Spleen (tissue), 13 donors: ENCODE measurements at places on chromosomes 3 and 15. TPM values are rescaled to one million over a fixed set of nuclear protein-coding genes. Genes with fewer than 3 reads are reported as not detected.
A peak's percentile ranks its signal among the peaks of the same experiment; 100 is the strongest.

GRCh38 chr3:146605106-146605505 lies at the start of gene PLSCR5:
TSS of gene PLSCR5 (minus strand) at chr3:146605346. CDS start at chr3:146605212, 134 bp downstream.
- no peak for DNase-seq

DNA sequence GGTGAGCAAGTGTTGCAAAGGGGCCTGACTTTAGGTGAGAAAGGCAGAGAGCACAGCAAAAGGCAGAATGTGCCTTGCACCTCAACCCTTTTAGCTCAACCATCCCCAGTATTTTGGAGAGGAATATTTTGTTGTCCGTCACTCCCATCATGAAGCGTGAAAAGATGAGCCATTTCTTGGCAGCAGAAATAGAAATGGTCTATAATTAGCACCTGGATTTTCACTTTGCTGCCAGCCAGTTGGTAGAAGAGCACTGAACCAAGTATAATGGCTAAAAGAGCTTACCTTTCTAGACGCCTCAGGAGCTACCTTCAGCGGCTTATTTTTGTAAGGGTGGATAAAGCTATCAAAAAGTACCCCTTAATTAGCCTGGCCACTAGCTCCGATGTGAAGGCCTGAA lies 406.7 kb downstream of the OCA2 start:
- no peak for DNase-seq

Gene MYRIP
- 17.3 TPM for total RNA-seq

DNA sequence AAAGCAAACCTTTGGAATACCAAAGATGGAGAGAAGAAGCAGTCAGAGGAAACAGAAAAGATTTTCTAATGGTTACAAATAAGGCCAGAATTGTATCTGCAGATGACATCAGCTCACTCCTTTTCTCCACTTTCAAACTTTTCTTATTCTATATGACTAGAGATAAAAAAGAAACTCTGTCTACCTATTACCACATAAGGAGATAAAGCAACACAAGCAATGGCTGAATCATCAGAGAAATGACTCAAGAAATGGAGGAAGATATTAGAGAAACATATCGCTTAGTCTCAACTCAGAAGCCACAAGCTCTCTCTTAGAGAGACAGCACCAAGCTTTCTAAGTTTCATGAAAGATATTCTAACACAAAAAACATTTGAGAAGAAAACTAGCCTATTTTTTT lies 784.0 kb downstream of the ZPLD1 start:
- DNase-seq: no peak

- DNase-seq: peak; percentile 87
These were observed at the start of the genes CCR5AS and CCRL2 for GRCh38 chr3:46406788-46407611. TSS of gene CCR5AS (minus strand) at chr3:46407066. TSS of gene CCRL2 (plus strand) at chr3:46407259. CDS start at chr3:46408080, 821 bp downstream.

DNA sequence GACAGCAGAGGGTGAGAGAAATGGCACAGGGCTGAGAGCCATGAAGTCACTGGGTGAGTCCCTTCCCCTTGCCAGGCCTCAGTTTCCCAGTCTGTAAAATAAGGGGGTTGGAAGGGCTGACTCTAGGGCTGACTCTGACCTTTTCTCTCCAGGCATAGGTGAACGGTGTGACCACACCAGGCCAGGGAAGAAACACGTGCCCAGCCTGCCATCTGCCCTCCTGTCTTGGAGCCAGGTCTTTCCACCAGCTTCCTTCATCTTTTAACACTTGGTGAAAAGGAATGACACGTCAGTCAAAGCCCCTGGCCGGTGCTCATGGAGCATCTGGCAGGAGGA lies 74.4 kb downstream of the CPN2 start:
- no peak for DNase-seq

DNA sequence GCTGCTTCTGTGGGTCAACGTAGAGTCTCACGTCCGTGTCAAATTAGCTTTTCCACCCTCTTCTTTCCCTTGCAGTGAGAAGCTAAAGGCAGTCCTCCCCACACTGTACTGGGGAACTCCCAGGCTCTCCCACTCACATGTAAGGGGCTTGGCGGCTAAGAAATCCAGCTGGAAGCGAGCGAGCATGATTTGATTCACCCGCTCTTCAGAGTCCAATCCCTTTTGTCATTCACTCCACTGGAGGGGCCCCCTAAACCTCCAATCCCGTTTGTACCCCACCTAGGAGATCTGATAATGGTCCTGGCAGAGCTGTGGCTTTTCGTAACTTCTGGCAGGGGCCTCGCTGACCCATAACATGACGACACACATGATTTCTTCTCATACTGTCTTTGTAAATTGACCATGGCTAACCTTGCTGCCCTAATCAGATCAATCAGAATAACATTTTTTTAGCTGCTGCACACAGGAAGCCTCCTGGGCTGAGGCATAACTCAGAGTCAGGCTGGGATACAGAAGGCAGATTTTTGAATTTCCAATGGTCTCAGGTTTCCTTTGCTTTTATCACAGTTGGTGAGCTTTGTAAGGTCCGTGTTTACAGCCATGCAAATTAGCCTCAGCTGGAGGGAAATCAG lies 235.2 kb downstream of the GREM1 start:
- DNase-seq: no peak

Gene ISY1
- total RNA-seq: 31.5 TPM

DNA sequence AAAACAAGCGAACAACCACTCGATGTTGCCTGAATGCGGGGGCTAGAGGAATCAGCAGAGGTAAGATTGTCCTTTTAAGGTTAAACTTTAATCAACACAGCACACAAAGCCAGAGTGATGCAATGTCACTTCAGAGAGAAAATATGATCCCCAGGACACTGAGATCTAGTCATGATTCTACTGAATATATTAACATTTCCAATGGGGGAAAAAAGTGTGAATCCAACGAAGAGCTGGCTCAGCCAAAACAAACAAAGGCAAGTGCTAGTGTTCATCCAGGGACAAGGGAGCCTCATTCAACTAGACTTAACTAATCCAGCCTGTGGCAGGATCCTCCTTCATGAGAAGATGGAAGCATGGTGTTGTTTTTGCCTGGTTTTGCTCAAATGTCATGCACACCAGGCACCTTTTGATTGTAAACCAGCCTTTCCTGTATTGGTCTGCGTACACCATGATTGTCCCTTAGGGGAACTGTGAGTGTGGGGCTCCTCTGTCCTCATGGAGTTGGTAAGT lies 35.8 kb downstream of the SCG5 start:
- DNase-seq: no peak

DNA sequence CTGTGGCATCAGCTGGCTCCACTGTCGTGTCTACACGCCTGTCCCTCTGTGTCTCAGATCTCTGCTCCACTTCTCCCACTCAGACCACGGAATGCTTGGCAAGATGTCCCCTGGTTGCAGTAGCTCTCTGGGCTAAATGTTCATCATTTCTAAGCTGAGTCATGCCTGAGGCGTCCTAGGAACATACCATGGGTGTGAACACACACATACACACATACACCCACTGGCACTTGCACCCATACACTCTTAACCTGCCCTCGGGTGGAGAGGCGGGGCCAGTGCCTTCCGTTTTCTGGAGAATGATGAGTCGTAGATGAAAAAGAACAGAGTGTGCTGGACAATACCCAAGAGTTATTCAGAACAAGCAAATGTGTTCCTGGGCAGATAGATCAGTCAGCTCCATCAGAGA lies 72.4 kb downstream of the SENP2 start:
- DNase-seq: no peak
